GDM1 (cell line): ENCODE measurements at places on chromosomes 3 and 15.

- no peak for DNase-seq
Measured at GRCh38 chr3:98029083-98029482, 6.0 kb downstream of the GABRR3 start.

DNA sequence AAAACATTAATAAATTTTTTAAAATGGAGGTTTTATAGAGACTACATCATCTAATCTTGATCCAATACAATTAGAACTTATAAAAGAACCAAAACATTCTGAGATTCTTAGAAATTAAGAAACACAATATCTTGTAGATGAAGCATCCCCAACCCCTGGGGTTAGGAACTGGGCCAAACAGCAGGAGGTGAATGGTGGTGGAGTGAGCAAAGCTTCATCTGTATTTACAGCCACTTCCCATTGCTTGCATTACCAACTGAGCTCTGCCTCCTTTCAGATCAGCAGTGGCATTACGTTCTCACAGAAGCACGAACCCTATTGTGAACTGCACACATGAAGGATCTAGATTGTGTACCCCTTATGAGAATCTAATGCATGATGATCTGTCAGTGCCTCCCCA, 36.3 kb downstream of the KNL1 start:
- DNase-seq, result no peak

GRCh38 chr3:65268426-65268825, 580.6 kb upstream of the ADAMTS9 start:
- no peak for DNase-seq

DNA sequence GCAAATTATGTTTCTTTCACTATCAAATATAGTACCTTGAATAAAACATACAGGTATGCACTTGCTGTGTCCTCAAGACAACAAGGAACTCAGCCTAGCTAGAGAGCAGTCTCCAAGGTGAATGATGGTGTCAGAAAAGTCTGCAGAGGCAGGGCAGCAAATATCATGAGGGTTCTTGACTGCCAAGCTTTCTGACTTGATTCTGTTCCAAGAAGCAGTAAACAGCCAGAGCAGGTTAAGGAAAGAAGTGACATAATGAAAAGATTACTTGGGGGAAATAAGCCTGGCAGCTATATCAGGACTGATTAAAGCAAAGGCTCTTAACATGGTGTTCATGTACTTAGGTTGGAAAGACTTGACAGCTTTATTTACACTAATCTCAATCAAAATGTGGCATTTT, 192.2 kb upstream of the GADL1 start:
- DNase-seq, result no peak

DNA sequence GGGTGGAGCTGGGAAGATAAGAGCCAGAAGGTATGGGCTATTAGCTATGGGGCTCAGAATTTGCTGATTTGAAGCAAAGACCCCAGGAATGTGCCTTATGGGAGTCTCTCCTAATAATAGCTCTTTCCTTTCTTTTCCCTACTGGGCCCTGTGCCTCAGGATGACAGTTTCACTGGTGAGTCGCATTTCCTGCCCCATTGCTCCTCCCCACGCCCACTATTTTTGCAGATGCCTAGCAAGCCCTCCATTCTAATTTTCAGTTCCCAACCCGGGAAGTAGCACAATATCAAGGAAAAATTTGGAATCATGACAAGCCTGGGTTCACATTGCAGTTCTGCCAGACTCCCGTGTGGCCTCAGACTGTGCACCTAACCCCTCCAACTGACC, 583 bp downstream of the IL17RE start:
- no peak for DNase-seq

GRCh38 chr3:135154186-135154585, 359.1 kb downstream of the EPHB1 start:
- DNase-seq, result no peak

DNA sequence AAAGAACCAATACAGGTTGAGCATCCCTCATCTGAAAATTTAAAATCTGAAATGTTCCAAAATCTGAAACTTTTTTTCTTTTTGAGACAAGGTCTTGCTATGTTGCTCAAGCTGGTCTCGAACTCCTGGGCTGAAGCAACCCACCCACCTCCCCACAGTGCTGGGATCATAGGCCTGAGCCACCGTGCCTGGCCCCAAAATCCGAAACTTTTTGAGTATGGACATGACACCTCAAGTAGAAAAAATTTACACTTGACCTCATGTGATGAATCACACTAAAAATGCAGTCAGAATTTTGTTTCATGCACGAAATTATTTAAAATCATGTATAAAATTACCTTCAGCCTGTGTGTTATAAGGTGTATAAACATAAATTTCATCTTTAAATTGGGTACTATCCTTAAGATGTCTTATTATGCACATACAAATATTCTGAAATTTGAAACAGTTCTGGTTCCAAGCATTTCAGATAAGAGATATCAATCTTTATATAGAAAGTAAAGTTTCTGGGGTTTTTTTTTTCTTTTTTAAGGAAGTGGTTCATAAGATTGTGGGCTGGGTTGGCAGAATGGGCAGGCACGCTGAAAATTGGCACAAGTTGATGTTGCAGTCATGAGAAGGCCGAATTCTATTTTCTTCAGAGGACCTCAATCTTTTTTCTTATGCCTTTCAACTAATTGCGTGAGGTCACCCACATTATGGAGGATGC, 72.5 kb downstream of the SPRED1 start:
- DNase-seq, result no peak

DNA sequence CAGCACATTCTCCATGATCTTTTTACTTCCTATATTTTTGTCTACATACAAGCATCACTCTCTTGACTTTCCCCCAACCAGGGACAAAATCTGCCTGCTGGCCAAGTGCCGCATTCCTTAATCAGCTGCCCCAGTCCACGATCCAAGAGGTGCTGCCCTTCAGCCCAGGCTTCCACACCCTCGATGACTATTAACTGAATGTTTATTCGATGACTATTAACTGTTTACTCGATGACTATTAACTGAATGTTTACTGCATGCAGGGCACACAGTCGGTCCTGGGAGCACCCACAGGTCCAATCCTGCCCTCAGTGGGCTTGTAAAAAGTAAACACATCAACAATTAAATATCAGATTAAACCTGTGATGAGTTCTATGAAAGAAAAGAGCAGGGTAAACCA, 256.9 kb downstream of the ARRDC4 start:
- no peak for DNase-seq

DNA sequence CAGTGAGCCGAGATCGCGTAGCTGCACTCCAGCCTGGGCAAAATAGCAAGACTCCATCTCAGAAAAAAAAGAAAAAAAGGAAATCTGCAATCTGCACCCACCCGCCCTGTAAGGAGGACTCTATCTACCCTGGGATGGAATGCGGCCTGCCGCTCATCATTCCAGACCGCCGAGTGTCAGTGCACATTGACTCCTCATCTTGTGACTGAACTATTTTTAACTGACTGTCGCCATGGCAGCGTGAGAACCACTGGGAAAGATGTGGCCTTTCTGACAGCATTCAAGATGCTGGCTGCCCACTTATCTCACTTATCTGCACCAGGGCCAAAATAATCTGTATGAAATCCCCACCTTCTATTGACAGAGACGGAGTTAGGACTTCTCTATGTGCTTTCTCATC, 38.8 kb upstream of the ANKRD34C start:
- no peak for DNase-seq
